ENCODE measurements at places on chromosomes 11 and 22.

DNA sequence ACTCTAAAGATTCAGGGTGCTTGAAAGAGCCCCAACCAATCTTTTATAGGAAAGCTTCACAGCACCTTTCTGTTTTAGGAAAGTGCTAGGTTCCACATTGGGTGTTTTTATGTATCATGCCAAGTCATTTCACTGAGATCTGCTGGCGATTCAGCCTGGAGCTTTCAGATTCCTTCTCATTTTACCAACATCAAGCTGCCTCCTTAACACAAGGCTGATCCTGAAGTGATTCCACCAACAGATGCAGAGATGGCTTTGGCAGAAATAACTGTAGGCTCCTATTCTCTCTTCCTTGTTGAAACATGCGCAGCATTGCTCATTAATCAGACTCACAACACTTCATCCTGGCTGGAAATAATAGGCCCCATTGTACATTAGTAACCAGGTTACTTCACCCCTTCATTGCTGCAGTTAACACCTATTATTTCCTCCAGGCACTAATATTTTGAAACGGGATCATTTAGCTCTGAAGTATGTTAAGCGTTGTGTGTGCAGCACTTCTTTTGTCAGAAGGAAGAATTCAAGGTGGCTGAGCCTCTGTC lies 89.0 kb downstream of the OPCML start:
- DNase-seq = no peak

DNA sequence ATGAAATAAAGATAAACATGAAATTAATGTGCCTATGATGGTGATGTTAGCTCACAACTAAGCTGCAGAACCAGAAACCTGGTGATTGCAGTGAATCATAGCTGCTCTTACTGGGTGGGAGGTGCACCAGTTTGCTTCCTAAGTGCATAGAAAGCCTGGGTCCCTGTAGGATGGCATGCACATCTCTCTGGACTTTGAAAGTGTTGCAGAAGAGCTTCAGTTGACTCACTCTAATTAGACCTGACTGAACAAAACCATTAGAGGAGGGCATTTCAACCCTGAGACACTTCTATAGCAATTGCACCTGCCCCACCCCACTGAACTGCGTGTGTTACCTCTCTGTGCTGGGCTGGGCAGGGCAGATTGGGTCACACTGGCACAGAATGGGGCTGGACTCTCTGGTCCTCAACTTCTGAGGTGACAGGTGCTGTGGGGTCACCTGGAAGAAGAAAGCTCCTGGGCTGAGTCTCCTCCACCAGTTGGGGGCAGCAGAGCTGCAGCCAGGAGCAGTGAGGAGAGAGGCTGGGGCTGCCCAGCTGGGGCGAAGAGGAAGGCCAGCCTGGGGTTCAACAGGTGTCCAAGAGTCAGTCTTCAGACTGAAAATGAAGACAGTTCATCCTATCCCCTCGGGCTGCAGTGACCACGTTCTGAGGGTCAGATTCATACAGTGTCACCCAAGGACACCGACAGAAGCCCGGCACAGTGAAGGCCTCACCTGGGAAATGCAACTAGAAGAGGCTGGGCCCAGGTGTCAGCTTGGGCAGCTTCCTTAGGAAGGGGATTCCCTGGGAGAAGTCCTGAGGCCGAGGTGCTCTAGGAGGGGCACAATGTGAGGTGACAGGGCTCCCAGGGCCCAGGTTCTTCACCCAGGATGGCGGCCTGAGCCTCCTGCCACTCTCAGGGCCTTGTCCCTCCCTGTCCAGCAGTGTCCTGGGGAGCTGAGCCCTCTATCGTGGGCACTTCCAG lies 58.1 kb downstream of the GGTLC2 start:
- no peak for DNase-seq

- DNase-seq = no peak
Observed at GRCh38 chr22:25153961-25154666, 45.5 kb upstream of the CRYBB3 start.

DNA sequence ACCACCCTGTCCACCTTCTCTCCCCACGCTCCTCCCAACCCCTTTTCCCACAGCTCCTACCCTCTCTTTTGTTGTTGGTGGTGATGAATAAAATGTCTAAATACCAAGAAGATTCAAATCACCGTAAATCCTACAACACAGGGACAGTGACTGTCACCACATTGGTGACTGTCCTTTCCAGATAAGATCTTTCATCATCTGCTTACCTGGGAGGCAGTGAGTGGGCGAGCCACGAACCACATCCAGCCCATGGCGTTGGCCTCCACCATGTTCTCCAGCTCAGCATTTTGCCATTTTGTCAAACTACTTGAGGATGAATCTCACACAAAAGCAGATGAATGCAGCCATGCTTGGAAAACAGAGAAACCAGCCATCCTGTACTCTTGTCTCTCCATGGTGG lies 6.7 kb upstream of the CYTH4 start:
- DNase-seq = no peak

- no peak for DNase-seq
Observed at GRCh38 chr22:40312050-40312449, 34.2 kb upstream of the ADSL start.

- DNase-seq = no peak
Observed at GRCh38 chr11:112156956-112157766, 6.7 kb downstream of the IL18 start.

DNA sequence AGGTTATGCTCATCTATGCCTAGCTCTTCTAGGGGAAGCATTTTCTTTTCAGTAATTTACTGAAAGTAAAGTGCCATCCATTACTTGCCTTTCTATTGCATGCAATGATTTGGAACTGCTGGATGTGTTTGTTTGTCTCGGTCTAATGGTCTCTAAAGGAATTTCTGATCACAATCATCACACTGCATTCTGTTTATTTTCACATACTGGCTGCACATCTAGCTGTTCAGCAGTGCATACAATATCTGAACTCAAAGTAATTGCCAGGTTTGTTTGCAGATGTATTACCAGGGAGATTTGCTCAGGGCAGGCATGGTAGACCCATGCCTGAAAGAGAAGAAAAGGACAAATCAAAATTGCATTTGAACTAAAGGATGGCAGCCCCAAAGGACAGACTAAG lies 36.4 kb upstream of the CWF19L2 start:
- no peak for DNase-seq

GRCh38 chr11:9277176-9277575 lies 12.0 kb upstream of the DENND5A start:
- DNase-seq = no peak

DNA sequence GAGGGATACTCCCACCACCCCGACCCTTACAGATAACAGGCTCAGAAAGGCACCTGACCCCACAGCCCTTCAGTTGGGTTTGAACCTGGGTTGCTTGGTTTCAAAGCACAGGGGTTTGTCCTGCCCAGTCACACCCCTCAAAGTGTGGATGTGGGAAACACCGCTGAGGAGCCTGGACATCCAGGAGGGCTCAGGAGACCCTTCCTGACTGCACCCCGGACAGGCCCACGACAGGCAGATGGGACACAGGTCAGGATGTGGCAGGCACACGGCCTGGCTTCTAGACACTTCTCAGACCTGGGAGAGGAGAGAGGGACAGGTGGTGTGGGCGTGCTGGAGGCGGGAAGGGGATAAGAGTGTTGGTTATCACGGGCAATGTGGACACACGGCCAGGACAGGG lies 932.3 kb downstream of the BRD1 start:
- DNase-seq = no peak

GRCh38 chr11:82858556-82859091 lies 41.6 kb downstream of the PRCP start:
- DNase-seq = no peak
